ENCODE measurements at places on chromosomes 12 and 14.

- DNase-seq: peak; percentile 73
Observed at GRCh38 chr14:64645220-64645892, 58.9 kb upstream of the PLEKHG3 start.

- DNase-seq: no peak
Observed at GRCh38 chr12:34398366-34398705, 376.0 kb downstream of the ALG10 start.

- no peak for DNase-seq
Observed at GRCh38 chr14:90647473-90648005, 168.7 kb downstream of the TTC7B start.

- no peak for DNase-seq
Observed at GRCh38 chr14:95189367-95190132, 32.2 kb upstream of the DICER1 start.

GRCh38 chr14:33938131-33938949, 12.5 kb downstream of the EGLN3 start:
- no peak for DNase-seq

GRCh38 chr14:88987516-88987915, 163.1 kb downstream of the TTC8 start:
- DNase-seq: no peak

DNA sequence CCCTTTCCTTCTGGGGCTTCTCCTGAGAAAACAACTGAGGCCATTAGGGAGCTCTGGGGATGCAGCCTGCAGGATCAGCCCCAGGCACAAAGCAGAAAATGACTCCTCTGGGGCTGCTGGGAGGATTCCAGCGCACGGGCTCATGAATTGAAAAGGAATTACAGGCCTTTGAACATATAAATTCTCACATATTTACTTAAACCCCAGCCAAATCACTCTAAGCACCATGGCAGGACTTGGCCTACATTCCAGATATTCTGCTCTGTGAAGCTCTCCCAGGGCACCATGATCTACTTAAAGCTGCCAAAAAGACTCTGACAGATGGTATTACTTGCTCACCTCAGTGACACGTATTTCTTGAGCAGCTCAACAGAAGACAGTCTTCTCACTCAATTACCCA, 87.2 kb downstream of the ZFC3H1 start:
- DNase-seq: no peak

DNA sequence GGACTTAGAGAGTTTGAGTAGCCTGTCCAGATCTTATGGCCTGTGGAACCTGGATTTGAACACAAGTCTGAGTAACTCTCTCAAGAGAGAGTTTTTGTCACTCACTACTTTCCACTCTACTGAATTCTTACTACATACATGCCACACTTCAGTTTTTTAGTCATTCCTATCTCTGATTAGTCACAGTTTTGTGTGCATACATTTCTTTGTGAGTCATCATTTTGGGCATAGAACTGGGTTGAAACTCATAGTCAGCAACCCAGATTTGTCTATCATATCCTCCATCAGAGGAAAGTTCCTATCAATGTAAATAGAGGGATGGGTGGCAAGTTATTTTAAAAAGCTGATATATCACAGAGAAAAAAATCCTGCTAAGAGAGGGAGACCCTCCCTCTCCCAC, 42.9 kb downstream of the FLRT2 start:
- no peak for DNase-seq

DNA sequence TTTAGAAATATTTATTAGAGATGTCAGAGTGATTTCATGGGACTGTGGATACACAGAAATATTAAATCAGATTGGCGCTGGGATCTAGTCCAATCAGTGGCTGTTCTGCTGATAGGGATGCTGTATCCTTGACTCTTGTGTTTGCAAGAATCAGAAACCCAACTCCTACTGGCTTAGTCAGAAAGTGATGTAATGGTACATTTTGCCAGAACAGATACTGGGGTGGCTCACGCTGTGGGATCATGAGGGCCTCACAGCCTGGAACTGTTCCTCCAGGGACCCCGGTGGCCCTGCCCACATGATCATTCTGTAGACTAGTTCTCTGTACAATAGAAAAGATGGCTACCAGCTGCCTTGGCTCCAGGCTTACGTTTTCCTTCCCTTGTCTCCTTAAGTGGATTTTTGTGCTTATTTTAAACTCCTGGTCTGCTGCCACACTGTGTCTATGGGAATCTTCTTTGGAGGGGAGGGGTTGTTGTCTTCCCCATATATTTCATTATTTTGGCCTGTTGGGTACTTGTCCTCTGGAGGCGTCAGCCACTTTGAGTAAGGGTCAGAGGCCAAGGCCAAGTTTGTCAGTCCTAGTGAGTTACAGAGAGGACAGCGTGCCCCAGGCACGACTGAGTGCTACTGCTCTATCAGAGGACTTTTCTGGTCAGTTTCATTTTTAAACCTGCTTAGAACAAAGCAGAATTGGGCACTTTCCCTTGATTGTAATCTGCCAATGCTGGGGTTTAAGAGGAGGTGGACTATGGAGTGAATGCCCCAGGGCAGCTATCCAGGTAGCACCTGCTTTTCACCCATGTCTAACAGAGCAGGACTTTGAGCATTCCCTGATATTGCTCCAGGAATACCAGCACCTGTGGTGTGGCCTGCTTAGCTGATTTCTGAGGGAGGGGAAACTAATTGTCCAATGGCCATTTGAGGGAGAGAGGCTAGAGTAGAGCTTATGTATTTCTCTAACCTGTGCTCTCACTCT, 164.3 kb downstream of the SLC5A8 start:
- DNase-seq: no peak

DNA sequence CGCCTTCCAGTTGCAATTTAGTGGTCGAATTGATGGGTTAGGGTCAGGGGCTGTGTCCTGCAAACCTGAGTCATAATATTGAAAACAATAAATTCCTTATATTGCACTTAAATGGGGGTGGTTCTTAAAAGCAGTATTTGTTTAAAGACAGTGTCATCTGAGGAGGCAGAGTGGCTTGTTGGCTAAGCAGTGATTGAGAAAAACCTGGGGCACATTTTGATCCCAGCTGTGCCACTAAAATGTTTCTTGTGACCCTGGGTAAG, 48.4 kb downstream of the FBXW8 start:
- DNase-seq: no peak

Data from iPS DF 6.9 (cell line).